ENCODE measurements at places on chromosomes 7 and 10.

GRCh38 chr10:110824152-110824441 is 47.6 kb upstream of the PDCD4 start:
- DNase-seq, result no peak

DNA sequence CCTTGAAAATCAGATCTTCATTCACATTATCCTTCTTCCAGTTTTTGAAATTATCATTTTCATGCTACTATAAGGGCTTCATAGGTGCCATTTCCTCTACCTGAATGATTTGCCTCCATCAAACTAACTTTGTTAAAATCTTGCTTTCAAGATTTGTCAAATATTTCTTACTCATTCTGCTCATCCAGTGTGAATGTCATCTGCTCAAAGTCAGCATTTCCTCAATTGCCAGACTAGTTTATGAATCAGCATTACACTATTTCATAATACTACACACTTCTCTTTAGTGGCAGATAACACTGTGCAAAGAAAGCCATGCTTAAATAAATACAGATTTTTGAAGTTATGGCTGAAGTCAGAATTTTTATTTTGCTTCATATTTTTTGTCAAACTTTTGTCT is 21.3 kb upstream of the LIPF start:
- DNase-seq, result no peak

DNA sequence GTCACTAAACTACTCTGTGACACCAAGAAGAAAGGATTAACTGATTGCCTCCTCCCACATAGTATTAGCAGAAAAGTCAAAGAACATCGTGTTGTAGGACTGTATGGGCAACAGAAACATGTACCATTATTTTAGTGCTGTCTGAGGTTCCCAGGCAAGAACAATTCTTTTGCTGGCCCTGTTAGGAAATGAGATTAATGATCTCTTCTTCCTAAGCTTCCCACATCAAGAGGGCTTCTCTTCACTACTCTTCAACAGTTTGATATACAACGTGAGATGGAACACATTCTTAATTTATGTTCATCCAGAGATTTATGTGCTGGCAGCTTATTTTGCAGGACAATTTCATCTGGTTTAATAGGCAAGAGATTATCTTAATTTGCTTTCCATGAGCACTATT is 219.6 kb downstream of the DOCK4 start:
- no peak for DNase-seq

GRCh38 chr7:116665332-116665996 is 6.5 kb upstream of the MET start:
- no peak for DNase-seq

DNA sequence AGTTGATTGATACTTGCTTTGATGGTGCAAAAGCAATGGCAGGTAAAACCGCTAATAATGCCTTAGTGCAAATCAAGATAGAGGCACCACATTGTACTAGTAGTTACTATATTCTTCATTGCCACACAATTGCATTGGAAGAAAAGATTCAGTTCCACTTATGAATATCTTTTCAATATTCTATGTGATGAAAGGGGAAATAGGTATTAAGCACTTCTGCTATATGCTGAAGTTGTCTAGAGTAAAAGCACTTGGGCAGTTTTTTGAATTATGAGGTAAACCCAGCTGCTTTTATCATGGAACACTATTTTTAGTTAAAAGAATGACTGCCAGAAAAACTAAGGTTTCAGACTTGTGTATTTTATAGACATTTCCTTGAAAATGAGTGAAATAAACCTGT is 15.5 kb downstream of the ENTPD7 start:
- no peak for DNase-seq

DNA sequence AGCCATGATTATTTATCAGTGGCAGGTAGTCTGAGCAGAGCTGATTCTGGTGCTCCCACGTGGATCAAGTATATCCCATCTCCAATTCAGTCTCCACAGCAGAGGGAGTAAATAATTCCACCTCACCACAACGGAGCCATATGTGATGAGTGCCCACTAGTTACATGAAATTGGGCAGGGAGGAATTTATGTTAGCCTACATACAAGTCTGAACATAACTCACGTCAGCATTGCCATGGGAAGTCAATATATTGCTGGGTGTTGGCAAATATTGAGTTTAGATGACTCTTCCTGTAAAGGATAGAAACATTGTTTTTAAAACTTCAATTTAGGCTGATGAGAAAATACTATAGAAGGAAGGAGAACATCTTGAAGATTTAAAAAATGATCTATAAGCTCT is 269.0 kb upstream of the BMPER start:
- DNase-seq, result no peak

GRCh38 chr10:120823266-120823665 is 27.9 kb upstream of the WDR11 start:
- no peak for DNase-seq

GRCh38 chr7:100372694-100373093 is 593 bp upstream of the PILRA start:
- DNase-seq, result no peak

DNA sequence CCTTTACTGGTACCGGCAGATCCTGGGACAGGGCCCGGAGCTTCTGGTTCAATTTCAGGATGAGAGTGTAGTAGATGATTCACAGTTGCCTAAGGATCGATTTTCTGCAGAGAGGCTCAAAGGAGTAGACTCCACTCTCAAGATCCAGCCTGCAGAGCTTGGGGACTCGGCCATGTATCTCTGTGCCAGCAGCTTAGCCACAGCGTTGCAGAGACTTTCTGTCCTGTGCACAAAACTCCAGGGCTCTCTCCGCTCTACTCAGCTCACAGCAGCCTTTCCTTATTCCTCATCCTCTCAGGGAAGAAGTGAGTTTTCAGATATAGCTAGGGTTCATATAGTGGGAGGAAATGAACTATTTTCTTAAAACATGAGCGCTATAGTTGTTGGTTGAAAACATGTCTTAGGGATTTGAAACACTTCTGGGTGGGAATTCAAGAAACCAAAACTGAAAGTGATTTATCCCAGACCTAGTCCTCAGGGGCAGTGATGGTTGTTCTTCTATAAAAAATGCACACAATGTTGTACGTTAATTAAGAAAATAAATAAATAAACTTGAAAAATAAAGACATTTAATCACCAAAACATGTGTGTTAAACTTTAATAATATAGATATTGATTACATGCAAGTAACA is 150.2 kb upstream of the PRSS58 start:
- no peak for DNase-seq

GRCh38 chr10:35005868-35006267 is 84.3 kb downstream of the CUL2 start:
- DNase-seq, result no peak

GRCh38 chr10:17286562-17287550 is 58.8 kb downstream of the VIM start:
- DNase-seq, result no peak

DNA sequence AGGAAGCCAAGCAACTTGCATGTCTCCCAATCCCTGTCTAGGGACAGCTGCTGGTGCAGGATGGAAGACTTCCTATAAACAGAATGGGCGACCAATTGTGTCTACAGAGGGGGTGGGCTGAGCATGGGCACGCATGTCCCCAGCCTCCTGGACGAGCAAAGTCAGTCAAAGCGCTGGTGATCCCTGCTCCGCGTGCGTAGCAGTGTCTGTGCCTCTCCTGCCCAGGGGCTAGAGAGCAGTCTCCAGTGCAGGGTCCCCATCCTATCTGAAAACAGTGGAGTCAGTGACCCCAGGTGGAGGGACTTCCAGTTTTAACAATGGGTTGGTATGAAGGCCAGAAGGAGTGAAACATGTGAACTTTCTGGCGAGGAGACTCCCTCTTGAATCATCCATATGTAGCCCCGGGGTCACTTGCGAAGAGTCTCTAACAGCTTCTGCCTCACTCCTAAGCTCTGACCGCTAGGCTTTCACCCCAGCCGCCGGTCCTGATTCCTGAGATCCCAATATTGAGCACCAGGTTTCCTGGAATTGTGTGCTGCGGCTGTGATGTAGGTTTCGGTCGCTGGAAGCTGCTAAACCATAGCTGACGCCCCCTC is 714 bp upstream of the CASP2 start:
- DNase-seq, result no peak

DNA sequence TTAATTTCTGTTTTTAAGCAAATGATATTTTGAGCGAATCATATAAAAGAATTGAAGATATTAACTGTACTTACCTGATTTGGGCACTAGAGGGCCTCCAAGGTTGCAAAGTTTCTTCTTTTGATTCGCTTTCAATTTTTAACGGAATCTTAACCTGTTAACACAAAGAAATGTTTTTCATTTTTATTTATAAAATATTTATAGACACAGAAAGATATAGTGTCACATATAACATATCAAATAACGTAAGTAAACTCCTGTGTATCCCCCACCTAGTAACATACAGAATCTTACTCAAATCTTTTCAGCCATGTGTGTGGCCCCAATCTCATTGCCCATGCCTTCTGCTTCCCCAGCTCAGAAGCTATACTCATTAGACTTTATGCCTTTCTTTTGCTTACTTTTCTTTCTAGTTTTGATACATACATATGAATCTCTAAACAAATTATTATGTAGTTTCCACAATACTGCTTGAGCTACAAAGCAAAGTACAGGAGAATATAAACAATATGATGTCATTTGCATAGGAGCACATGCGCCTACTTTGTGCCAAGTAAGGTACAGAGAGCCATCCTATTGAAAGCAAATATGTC is 49.5 kb upstream of the ZPBP start:
- DNase-seq, result no peak

DNA sequence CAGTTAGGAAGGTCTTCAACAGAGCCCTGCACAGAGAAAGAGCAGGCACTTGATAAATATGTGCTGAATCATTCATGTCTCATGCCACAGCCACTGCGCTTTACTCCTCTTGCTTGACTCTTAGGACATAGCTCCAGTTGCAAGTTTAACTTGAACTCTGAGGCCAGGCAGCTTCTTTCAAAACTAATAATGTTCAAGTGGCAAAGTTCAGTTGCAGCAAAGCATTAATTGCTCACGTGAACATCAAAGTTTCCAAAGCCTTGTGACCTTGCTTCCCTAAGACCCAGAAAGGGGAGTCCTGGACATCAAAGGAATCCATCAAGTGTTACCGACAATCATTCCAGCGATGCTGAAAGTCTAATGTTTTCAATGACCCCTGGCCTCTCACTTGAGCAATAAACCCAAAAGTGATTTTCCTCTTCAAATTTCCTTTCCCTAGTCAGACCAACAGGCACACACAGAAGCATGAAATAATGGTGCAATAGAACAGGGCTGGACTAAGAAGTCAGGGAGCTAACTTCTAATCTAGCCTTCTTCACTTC is 21.8 kb upstream of the TECTB start:
- no peak for DNase-seq

GRCh38 chr10:52172581-52172980 is 141.5 kb upstream of the DKK1 start:
- DNase-seq, result no peak

DNA sequence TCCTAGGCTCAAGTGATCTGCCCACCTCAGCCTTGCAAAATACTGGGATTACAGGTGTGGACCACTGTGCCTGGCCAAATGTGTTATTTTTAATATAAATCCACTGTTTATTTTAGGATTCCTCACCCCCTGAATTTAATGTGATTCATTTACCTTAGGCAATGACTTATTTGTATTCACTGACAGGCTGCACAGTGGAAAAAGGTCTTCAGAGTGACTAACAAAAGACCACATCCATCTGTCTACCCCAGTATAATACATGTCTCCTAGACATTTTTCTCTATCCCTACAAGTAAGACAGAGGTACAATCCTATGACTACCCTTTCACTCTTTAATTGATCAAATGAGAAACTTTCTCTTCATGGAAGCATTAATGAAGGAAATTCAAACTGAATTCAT is 230.2 kb downstream of the AHR start:
- no peak for DNase-seq

GRCh38 chr10:73732931-73733623 is 11.1 kb upstream of the SEC24C start:
- no peak for DNase-seq

GRCh38 chr10:13978533-13979115 is 352.1 kb downstream of the FRMD4A start:
- no peak for DNase-seq

DNA sequence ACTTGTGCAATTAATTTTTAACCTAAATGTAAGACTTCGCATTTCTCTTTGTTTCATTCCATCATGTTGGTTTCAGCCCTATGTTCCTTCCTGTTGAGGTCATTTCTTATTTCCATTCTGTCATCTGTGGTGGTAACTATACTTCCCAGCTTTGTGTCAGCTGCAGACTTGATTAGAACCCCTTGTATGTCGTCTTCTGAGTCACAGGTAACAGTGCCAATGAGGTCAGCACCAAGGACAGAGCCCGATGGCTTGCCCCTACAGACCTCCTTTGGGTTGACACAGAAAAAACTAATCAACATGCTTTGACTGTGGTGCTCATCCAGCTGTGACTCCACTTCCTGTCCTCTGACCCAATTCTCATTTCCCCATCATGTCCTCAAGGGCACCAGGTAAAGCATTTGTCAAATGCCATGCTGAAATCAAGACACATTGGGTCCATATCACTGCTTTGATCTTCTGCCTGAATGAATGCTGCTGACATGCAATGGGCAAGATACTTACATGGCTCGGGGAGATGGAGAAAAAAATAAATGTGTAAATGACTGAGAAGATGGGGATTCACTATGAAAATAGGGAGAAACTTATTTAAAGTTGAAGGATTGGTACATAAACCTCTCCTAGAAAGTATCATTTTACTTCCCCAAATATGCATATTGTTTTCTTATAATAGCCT is 25.6 kb upstream of the CRTAC1 start:
- DNase-seq, result no peak

- DNase-seq, result no peak
Measured at GRCh38 chr7:14639801-14640200, 262.8 kb downstream of the DGKB start.

GRCh38 chr10:36670621-36671402 is 454.6 kb upstream of the ANKRD30A start:
- DNase-seq, result no peak

DNA sequence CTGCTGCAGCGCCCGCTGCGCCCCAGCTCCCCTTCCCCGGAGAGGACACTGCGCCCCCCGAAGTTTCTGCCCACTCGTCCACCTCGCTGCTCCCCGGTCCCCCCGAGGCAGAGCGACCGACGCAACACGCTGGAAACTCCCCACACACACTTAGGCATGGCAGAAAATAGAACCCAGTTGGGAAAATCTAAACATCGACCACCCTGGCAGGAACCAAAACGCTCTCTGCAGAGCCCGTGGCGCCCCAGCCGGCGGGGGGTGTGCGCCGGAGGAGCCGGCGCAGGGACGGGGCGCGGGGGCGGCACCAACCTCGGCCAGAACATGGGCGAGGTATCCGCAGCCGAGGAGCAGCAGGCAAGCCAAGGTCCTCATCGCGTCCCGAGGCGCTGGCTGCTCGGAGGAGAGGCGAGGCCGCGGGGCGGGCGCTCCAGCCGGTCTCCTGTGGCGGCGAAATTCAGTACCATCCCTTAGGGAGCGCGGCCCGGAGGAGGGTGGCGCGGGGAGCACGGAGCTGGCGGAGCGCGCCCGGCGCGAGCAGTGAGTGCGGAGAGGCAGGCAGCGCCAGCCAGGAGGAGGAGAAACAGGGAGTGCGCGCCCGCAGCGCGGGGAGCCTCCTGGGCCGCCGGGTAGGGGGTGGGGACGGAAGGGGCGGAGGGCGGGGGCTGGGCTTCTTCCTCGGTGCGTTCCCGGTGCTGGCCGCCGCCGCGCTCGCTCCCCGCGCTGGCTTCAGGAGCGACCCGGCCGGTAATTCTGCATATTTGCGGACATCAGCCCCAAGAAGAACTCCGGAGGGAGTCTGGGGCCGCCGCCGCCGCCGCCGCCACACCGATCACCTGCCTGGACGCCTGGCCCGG is 789 bp downstream of the PDGFA start:
- DNase-seq, result no peak
